ENCODE measurements at places on chromosomes 1 and 21.

GRCh38 chr1:219444474-219444873 lies 168.4 kb downstream of the ZC3H11B start:
- no peak for DNase-seq

DNA sequence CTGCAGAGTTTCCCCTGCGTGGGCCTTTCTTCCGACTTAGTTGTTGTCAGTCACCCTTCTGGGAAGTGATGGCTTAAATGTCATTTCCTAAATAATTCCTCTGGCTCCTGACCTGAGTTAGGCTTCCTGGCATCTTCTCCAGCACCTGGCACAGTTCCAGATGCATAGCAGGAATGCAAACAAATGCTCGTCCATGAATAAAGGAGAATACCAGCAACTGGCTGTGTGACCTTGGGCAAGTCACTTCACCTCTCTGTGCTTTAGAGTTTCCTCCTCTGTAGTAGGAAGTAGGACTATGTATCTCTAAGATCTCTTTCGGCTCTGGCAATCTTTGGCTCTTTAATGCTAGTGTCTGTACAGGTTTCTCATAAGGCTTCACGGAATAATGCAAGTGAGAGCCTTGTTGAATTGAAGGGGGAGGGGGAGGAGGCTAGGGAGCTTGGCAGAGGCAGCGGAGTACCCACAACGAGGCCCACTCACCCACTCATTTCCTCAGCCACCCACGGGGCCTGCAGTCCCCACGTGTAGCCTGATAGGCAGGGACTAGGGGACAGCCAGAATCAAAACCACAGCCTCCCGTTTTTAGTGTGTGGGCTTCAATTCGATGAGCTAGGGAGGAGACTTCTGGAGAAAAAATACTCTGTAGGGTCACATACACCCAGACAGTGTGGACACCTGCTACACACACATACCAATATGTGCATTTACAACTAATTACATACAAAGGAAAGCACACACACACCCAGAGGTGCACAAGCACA lies 48.1 kb downstream of the TENT5C start:
- DNase-seq: no peak

DNA sequence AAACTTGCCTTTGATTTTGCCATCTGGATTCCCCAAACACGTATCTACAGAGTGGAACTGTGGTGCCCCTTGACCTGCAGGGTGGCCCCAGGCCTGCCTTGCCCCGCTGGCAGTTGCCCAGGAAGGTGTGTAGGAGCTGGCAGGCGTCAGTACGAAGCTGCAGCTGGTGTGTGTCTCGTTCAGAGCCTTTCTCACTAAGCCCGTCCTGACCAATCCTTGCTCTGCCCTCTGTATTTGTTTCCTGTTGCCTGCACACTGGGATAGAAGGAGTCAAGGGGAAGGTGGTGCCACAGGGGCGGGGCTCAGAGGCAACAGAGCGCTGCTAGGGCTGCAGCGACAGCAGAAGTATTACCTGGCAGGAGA lies 5.2 kb upstream of the VSIG8 start:
- peak; percentile 91 for DNase-seq

GRCh38 chr1:59314776-59315528 lies 18.1 kb downstream of the FGGY start:
- no peak for DNase-seq

- DNase-seq: no peak
Measured at GRCh38 chr1:226419284-226420029, 11.6 kb upstream of the PARP1 start.

DNA sequence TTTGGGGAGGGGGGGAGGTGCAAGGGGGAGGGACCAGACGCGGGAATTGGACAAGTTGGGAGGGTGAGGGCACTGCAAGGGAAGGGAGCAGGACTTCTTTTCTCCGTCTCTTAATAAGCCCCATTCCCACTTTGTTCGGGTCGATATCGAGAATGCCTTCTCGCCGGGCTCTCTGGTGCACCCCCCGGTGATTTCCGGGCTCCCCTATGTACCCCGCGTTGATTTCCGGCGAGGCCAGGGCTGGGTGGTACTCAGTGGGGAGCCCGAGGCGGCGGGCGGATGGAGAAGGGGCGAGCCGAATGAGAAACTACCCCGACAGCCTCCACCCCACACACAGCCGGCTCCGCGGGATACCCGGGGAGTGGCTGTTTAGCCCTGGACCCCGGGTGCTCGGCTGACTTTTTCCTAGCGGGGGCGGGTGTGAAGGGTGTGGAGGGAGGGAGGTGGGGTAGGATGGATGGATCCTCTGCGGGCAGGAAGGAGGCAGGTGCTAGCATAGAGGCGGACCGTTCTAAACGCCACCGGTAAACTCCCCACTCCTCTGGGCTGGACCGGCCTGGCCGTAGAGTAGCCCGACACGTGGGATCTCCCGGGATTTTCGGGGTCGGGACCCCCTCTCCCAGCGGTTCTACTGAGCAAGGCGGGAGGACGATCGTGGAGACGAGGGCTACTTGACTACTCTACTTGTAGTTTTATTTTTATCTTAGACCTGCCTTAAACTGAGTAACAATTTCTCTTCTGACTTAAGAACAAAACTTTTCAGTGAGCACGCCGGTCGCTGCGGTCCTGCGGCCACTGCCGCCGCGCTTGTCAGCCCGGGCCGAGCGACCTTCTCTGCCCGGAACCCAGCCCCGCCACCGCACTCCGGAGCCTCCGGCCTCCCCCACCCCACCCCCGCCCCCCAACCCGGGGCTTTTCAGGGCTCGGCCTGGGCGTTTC lies 1.0 kb downstream of the RNF220 start:
- DNase-seq: peak; percentile 12

- no peak for DNase-seq
Measured at GRCh38 chr1:108152782-108153222, 47.3 kb downstream of the SLC25A24 start.

DNA sequence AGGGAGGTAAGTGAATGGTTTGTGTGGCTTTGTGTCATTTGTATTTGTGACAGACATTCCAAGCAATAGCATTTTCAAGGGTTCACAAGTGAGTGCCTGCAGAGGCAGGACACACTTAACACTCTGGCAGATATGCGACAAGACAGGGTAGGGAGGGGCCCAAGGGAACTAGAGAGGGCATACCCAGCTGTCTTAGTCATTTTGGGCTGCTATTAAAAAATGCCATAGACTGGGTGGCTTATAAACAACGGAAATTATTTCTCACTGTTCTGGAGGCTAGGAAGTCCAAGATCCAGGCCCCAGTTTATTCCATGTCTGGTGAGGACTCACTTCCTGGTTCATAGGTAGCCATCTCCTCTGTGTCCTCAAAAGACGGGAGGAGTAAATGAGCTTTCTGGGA lies 137.4 kb downstream of the FGGY start:
- no peak for DNase-seq

DNA sequence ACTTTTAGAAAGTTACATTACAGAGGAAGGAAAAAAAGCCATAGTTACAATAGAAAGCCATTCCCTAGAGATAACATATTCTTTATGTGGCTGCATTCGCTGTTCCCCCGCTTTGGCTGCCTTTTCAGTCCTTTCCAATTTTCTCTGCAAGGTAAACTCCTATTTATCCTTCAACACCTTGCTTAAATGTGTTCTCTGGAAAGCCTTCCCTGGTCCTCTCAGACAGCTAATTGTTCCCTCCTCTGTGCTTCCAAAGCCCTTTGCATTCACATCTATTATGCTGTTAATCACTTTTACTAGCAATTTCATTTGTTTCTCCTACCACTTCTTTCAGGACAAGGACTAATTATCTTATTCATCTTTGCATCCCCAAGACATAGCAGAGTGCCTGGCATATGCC lies 1.6 kb downstream of the PHC2 start:
- DNase-seq: no peak

DNA sequence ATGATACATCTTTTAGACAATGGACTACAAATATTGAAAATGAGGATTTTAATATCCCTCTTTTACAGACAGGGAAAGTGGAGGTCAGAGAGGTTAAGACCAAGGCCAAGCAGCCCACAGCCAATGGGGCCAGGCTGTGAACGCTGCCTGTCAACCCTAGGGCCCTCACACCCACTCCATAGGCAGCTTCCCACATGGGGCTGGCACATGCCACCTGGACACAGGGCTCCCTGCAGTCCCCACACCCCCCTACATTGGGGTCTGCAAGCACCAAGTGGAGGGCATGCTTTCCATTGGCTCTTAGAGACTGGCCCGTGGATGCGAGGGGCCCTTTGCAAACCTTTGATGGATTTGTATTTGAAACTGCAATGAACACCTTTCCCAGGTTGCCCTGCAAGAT lies 348.5 kb upstream of the VAMP3 start:
- no peak for DNase-seq

DNA sequence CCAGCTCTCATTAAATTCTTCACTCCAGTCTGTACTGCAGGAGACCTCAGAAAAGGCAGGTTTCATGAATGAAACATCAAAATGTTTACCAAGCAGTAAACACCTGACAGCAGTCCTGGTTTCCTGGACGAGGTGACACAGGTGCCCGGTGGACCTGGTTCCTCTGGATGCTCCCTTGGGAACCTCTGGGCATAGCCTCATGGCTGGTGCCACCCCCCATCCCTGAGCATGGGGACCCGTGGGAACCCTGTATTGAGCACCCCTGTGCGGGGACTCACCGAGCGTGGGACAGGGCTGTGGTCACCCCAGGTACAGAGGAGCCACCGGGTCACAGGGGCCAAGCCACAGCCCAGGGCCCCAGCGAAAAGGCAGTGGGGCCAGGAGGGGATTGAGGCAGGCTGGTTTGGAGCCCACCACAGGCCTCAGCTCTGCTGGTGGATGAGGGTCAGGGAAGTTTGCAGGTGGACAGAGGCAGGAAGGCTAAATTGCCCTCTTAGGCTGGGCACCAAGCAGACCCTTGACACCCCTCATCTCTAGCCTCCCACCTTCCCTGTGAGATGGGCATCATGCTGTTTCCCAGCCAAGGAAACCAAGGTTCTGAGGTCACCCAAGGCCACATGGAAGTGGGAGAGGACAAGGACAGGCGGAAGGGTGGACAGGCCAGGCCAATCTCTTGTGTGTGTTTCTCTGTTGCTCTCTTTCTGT lies 158.4 kb downstream of the PTPRU start:
- DNase-seq: no peak

DNA sequence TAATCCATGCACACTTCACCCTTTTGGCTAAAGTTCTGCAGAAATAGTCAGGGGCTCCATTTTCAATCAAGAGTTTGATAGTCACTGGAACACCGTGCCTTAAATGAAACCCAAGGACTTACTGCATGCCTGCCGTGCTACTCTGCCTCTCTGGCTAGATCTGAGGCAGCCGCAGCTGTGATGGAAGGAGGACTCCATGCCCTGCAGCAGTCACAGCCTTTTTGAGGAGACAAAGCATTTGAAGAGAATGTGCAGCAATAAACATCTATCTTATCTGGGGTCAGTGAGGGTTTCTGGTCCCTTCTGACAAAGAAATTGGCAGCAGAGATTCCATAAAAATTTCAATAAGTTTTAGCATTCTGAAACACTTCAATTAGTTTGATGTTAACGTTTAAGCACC lies 78.0 kb downstream of the BCAR3 start:
- no peak for DNase-seq

DNA sequence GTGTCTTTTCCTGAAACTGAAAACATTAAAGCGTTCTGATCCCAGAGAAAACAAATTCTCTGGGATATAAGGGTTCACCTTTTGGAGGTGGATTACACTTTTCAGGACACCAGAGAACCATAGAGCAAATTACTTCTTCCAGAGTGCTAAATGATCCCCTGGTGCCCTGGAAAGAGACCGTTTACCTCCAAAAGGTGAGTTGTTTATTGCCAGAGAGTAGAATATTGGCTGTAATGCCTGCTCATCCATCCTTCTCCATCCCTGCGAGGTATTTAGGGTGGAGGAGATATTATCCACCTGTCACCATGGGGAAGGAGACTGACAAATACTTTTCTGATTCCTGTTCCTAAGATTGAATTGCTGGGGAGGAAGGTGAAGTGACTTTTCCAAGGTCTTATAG lies 30.4 kb downstream of the PBX1 start:
- DNase-seq: no peak

- no peak for DNase-seq
Measured at GRCh38 chr21:41501919-41502318, 6.0 kb downstream of the TMPRSS2 start.

DNA sequence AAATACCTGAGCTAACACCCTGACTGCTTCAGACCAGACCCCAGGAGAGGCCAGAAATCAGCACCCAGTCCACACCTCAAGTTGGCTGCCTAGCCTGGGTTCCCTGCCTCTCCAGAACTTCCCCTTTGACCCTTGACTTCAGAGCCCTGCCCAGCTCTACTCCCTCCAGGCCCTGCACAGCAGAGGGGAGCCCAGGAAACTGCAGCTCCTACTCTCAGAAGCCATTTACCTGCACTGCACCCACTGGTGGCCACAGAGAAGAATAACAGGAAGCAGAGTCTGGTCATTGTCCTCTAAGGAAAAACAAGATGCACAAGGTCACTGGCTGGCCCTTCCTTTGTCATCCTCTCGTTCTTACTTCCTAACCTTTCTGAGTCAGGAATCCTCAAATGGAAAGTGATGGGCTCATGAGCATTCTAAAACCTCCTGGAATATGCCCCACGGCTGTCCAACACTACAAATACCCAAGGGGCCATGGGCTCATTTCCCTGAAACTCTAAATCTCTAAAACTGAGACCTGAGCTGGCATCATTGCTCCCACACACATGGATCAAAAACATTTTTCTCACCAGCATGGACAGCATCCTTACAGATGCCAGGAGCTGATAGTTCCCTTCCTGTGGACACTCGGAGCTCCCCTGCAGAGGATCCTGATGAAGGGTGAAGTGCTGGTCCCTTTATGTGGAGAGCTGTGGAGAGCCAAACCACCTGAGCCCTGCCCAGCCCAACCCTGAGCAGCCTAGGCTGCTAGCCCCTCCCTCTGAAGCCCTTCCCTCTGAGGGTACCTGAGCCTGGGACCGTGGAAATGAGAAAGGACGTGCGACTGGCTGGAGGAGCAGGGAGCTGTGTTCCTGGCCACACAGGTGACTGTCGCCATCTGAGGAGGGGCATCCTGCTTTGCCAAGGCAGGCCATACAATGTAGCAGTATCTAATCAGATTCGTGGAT lies at the start of gene ITLN2:
ITLN2 (minus strand) TSS at position 652 of the 947 bp plus-strand sequence; CDS start at position 584, 68 bp downstream.
- no peak for DNase-seq

- no peak for DNase-seq
Measured at GRCh38 chr1:207002724-207003146, 29.8 kb downstream of the C1orf116 start.

DNA sequence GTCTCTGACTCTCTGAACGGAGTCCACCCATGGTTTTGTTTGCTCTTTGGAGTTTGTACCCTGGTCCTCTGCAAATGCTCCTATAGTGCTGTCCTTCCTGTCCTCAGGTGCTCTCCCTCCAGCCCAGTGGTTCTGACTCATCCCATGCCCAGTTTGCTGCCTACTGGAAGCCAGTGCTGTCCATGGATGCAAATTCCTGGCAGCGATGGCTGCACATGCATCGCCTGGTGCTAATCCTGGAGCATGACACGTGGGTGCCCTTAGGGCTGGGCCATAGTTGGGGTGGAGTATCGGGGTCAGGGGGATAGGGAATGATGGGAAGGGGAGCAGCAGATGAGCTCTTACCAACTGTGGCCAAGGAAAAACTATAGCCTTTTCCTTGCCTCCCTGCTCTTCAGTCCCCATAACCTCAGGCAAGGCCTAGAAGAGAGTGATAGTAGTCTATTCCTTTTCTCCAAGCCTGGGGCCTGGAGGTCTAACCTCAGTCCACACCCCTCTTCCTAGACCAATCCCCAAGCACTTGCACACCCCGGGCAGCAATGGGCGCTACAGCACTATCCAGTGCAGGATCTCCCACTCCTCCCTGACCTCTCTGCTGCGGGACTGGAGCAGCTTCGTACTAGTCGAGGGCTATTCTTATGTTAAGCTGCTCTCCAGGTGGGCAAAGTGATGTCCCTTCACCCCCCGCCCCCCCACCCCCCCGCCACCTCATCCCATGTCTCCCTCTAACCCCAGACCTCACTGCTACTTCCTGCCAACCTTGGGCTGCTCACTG lies 31.6 kb downstream of the HYI start:
- DNase-seq: no peak

All from NCI-H1092 treated with DMSO at 0.1 percent for 48 hours (cell line).